ENCODE measurements at places on chromosomes 5 and 9. TPM values are rescaled to one million over a fixed set of nuclear protein-coding genes. Genes with fewer than 3 reads are reported as not detected.
A peak's percentile ranks its signal among the peaks of the same experiment; 100 is the strongest.

INSL6 gene
- not detected for polyA plus RNA-seq

GRCh38 chr5:133610489-133611356, 1.6 kb downstream of the FSTL4 start:
- peak; percentile 71 for DNase-seq

GRCh38 chr5:157888814-157889532, 30.0 kb upstream of the CLINT1 start:
- no peak for DNase-seq

- peak; percentile 25 for DNase-seq
Measured at GRCh38 chr9:35859310-35859989, 10.8 kb downstream of the OR13J1 start.

ITGA1 gene
- 8.8 TPM for polyA plus RNA-seq

- DNase-seq = peak; percentile 31
Measured at GRCh38 chr9:114364134-114365041, 23.4 kb downstream of the AKNA start.

SMIM33 gene
- polyA plus RNA-seq = 0.17 TPM

DNA sequence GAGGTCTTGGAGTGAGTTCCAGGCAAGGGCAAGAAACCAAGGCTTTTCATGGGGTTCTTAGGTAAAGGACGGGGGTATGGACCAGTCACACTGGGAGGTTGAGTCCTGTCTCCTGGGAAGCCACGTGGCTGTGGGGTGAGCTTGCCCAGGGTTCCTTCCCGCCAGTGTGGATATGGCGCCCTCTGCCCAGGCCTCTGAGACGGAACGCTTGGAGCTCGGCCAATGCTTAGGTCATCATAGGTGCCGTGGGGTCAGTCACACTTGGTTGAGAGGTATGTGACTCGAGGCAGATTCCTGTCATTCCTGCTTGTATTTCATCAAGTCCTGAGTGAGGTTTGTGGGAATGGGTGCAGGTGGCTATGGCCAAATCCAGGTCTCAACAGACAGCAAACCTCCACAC, 46.2 kb downstream of the TENT4A start:
- DNase-seq = no peak

DNA sequence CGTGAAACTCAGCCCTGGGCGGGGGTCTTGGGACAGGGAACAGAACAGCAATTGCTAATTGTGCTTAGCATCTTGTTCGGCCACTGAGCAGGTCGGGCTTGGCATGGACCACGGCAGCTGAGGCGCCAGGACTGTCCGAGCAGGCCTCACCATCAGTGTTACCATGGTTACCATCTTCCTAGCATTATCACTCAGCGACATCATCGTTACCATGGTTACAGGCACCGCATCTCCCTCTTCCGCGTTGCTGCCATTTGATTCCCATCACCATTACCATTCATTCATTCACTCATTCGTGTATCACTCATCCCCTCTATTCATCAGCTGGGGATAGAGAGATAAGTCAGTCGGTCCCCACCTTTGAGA, 81.0 kb upstream of the ZBTB43 start:
- DNase-seq = peak; percentile 38

SCGB3A2 gene
- polyA plus RNA-seq = 914 TPM

DNA sequence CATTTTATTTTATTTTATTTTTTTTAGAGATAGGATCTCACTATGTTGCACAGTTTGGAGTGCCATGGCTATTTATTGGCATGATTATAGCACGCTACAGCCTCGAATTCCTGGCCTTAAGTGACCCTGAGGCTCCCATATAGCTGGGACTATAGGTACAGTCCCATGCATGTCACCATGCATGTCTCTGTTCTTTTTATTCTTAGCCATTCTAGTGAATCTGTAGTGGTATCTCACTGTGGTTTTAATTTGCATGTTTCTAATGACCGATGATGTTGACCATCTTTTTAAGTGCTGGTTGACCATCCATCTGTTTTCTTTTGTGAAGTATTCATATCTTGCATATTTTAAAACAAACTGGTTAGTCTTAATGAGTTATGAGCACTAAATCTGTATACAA, 76.1 kb downstream of the SLC44A1 start:
- no peak for DNase-seq

CNTFR gene
- polyA plus RNA-seq = 0.42 TPM

AK8 gene
- polyA plus RNA-seq = 1.9 TPM

ZBED3 gene
- polyA plus RNA-seq = 1.8 TPM

- DNase-seq = no peak
Measured at GRCh38 chr9:123861086-123861755, 68.7 kb downstream of the DENND1A start.

DNA sequence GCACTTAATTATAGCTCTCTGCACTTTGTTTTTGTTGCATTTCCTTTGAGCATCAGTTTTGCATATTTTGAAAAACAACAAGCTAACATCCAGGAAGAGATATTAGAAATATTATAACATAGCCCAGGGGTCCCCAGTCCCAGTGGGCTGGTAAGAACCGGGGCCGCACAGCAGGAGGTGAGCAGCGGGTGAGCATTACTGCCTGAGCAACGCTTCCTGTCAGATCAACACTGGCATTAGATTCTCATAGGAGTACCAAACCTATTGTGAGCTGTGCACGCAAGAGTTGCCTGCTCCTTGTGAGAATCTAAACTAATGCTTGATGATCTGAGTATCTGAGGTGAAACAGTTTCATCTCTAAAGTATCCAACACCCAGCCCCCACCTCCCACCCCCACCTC, 675.9 kb upstream of the ZNF608 start:
- DNase-seq = no peak

- DNase-seq = no peak
Measured at GRCh38 chr5:179599566-179599965, 23.9 kb downstream of the HNRNPH1 start.

BASP1 gene
- 118 TPM for polyA plus RNA-seq

GRCh38 chr9:97984188-97985057, 1.3 kb downstream of the ANP32B start:
- peak; percentile 76 for DNase-seq

DNA sequence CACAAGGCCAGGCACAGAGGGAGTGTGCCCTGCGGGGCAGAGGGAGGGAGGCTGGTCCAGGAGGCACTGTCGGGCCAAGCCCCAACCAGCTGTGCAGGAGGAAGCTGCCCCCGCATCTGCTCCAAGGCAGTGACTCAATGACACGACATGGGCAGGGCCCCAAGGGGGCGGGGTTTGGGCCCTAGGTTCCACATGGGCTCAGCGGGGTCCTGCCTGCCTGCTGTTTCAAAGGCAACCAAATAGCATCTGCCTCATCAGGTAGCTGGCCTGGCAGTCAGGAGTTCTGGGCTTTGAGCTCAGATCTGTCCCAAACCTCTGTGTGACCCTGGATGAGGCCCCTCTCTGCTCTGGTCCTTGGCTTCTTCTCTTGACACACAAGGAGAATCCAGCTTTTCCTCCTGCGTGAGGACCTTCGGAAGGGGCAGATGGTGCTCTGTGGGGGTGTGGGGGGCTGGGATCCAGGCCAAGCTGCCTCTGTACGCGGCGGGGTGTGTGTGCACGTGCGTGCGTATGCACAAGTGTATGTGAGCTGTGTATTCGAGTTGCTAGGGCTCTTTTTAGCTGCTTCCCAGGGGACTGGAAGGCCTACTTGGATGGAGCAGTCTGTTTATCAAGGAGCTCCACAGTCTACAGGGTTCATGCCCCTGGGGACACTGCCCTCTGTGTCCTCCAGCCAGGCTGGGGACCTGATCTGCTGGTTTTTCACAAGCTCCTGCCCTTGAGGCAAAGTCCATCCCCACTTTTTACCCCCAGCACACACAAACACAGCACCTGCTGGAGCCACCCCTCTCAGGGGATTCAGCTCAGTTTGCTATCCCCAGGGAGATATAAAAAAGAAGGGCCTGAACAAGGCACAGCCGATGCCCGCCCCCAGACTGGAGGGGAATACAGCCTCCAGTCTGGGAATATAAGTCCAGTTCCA, 138.9 kb downstream of the RGS3 start:
- peak; percentile 64 for DNase-seq

- no peak for DNase-seq
Measured at GRCh38 chr5:138824924-138825863, 49.9 kb downstream of the LRRTM2 start.

DNA sequence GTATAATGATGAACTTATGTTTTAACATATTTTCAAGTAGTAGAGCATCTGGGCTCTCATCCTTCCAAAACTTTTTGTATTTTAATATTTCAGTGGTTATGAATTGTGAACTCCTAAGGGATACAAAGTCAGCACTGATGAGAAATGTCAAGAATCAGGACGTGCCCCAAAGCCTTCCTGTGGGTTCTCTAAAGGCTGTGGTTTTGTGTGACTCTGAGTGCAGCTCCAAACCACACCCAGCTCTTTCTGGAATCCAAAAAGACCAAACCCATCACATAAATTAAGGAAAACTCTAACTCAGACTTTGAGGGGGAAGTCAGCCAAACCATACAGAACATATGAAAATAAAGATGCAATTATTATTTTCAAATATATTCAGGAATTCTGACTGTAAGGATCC, 40.8 kb upstream of the SMU1 start:
- no peak for DNase-seq

- peak; percentile 50 for DNase-seq
Measured at GRCh38 chr5:33362915-33363314, 77.8 kb upstream of the TARS1 start.

Data from lung (tissue), 17 donors.